Breast epithelium (tissue), 4 donors: ENCODE measurements at places on chromosomes 1 and 21. TPM values are rescaled to one million over a fixed set of nuclear protein-coding genes. Genes with fewer than 3 reads are reported as not detected.

The CA6 gene
- not detected for total RNA-seq

- no peak for DNase-seq
These were observed 113.4 kb upstream of the SLC25A33 start for GRCh38 chr1:9425859-9426258.

The DVL1 gene
- 70.1 TPM for total RNA-seq

The TTC22 gene
- 7.9 TPM for total RNA-seq

The CCDC27 gene
- total RNA-seq = not detected

The DNAI4 gene
- total RNA-seq = 26.2 TPM
